ENCODE measurements at places on chromosomes 2 and 18. TPM values are rescaled to one million over a fixed set of nuclear protein-coding genes. Genes with fewer than 3 reads are reported as not detected.

- no peaks in the 10 kb centered on the region for H3K4me1 ChIP-seq
- DNase-seq: no peak
- H3K27me3 ChIP-seq: no peaks in the 10 kb centered on the region
- H3K27ac ChIP-seq: no peak overlapping the region
- H3K4me3 ChIP-seq: no peak overlapping the region
Measured at GRCh38 chr2:161400076-161400475, 16.0 kb upstream of the TBR1 start.

Gene CD8B
- polyA plus RNA-seq: 5.0 TPM

- peaks cover 10% of the 10 kb centered on the region for H3K27me3 ChIP-seq
- H3K4me1 ChIP-seq: peaks cover 28% of the 10 kb centered on the region
- H3K4me3 ChIP-seq: peak overlapping the region; percentile 98
- peak overlapping the region; percentile 70 for H3K27ac ChIP-seq
- H3K36me3 ChIP-seq: no peaks in the 10 kb centered on the region
Measured at GRCh38 chr2:152336119-152336853, 1.3 kb downstream of the FMNL2 start.

- H3K4me1 ChIP-seq: peaks cover 22% of the 10 kb centered on the region
- no peak for DNase-seq
- H3K27ac ChIP-seq: no peak overlapping the region
- H3K27me3 ChIP-seq: no peaks in the 10 kb centered on the region
- H3K36me3 ChIP-seq: no peaks in the 10 kb centered on the region
Measured at GRCh38 chr2:65049010-65049639, 7.1 kb upstream of the CEP68 start.

- no peak overlapping the region for H3K4me3 ChIP-seq
- no peak for DNase-seq
- no peaks in the 10 kb centered on the region for H3K4me1 ChIP-seq
Measured at GRCh38 chr18:29184654-29185053, 1007.7 kb upstream of the CDH2 start.

DNA sequence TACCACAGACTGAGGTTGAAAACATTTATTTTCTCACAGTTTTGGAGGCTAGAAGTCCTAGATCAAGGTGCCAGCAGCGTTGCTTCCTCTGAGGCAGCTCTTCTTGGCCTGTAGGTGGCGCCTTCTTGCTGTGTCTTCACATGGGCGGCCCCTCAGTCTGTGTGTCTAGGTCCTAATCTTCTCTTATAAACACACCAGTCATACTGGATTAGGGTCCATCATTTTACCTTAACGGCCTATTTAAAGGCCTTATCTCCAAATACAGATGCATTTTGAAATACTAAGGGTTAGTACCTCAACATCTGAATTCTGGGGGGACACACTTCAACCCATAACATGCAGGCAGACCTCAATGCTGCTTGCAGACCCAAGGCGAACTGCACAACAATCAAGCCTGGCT is 4.4 kb upstream of the RMC1 start:
- peak overlapping the region; percentile 70 for H3K27ac ChIP-seq
- H3K36me3 ChIP-seq: no peaks in the 10 kb centered on the region
- H3K4me1 ChIP-seq: peaks cover 47% of the 10 kb centered on the region
- DNase-seq: peak; percentile 91
- no peak overlapping the region for H3K4me3 ChIP-seq

Gene THSD7B
- polyA plus RNA-seq: 0.02 TPM

Gene PAX3
- not detected for polyA plus RNA-seq

- H3K4me3 ChIP-seq: no peak overlapping the region
- H3K36me3 ChIP-seq: no peaks in the 10 kb centered on the region
- H3K27ac ChIP-seq: no peak overlapping the region
- H3K4me1 ChIP-seq: no peaks in the 10 kb centered on the region
Measured at GRCh38 chr2:132439703-132440398, 23.2 kb downstream of the GPR39 start.

DNA sequence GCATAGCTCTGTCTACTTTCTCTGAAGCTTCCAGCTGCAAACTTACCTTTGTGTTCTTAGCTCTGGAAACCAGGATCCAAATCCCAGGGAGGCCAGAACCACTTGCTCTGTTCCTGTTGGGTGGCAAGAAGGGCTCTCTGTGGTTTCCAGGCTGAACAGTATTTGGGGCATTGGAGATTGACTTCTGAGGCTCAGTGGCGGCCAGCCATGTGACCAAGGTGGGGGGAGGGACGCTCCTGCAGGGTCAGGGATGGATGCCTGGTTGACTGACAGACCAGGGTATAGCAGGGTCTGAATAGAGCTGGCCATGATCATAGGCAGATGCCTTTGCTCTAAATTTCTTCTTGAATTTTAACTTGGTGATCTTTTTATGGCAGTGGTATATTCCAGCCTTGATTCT is 15.1 kb downstream of the SLC4A5 start:
- no peak overlapping the region for H3K27ac ChIP-seq
- no peaks in the 10 kb centered on the region for H3K27me3 ChIP-seq
- H3K36me3 ChIP-seq: no peaks in the 10 kb centered on the region
- H3K4me1 ChIP-seq: no peaks in the 10 kb centered on the region
- no peak for DNase-seq

DNA sequence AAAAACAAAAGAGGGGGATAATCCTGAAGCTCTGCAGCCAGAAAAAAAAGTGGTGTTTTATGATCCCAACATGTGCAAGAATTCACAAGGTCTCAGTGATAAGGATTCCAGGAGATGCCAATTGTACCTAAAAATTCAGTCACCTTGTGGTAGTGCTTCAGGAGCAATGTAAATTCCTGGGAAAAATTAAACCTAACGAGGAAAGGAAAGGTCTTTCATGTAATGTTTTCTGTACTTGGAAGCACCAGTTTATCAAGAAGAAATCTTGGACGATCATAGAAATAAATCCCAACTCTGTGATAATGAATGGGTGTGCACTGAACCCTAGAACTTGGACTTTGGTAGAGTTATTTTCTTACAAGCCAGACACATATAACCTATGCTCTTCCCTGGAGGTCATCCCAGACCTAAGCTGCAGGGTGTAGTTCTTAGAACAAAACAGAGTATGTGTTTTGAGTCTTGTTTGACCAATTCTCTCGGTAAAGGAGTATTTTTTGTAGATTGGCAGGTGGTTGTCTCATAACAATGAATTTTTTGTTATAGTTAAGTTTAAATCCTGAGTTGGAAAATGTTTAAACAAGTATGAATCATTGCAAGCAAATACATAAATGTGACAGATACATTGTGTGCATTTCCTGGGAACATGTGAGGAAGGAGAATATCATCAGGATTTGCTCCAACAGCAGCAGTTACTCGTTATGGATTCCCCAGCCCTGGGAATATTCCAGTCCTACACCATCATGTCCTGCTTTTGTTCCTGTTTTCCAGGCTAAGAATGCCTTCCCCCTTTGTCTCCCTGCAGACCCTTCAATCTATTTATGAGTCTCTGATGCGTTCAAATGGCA is 224.6 kb downstream of the NAPG start:
- H3K27ac ChIP-seq: no peak overlapping the region

DNA sequence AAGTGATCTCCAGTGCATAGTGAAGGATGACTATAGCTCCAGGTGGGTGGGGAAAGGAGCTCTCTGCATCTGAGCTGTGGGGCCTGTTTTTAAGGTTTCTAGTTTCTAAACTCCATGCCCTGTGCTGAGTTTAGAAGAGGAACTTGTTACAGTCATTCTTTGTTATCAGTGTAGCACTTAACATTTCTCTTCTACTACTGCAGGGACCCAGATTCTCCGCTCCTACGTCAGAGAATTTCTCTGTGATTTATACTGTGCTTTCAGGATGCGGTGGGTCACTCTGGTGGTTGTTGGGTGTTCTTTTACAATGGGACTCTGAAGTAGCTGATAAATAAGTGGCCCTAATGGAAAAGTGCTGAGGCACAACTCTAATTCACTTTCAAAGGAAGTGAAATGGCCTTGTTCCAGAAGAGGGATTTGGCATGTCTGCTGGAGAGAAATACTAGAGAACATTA is 122.0 kb downstream of the WDSUB1 start:
- H3K36me3 ChIP-seq: no peaks in the 10 kb centered on the region
- H3K27ac ChIP-seq: no peak overlapping the region
- H3K4me3 ChIP-seq: no peak overlapping the region
- DNase-seq: no peak
- H3K4me1 ChIP-seq: peaks cover 26% of the 10 kb centered on the region

Gene TMEM247
- not detected for polyA plus RNA-seq

Gene PJVK
- polyA plus RNA-seq: 2.2 TPM

Gene OXER1
- polyA plus RNA-seq: 5.2 TPM
